ENCODE measurements at places on chromosomes 11 and 22. TPM values are rescaled to one million over a fixed set of nuclear protein-coding genes. Genes with fewer than 3 reads are reported as not detected.

DNA sequence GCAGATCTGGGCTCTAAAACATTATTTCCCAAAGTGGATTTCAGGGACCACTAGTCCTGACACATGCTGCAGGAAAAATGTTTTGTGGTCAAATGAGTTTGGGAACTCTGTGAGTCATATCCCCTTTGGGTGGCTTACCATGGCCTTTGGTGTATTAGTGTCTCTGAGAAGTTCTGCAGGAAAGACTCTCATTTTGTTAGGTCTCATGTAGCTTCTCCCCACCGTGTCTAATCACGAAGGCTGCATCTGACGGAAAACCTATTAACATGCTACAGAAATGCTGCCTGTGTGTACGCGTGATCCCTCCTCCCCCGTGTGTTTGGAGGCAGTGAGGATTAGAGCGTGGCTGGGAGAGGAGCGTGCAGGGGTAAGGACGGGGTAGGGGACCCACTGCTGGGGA lies 191.7 kb downstream of the ST3GAL4 start:
- DNase-seq = no peak

- DNase-seq = no peak
These were observed 59.8 kb upstream of the CD82 start for GRCh38 chr11:44505581-44506054.

DNA sequence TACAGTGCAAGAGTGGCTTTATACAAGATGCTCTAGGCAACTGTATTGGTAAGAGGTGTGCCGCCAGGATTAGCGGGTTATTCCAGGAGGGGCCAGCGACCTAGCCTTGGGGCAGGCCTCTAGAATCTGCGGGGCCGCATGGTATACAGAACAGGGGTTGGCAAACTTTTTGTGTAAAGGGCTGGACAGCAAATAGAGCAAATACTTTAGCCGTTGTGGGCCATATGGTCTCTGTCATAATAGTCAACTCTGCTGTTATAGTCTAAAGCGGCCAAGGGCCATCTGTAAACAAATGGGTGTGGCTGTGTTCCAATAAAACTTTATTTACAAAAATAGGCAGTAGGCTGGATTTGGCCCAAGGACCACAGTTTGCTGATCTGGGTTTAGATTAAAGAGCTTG lies 32.6 kb downstream of the FBLN1 start:
- no peak for DNase-seq

DNA sequence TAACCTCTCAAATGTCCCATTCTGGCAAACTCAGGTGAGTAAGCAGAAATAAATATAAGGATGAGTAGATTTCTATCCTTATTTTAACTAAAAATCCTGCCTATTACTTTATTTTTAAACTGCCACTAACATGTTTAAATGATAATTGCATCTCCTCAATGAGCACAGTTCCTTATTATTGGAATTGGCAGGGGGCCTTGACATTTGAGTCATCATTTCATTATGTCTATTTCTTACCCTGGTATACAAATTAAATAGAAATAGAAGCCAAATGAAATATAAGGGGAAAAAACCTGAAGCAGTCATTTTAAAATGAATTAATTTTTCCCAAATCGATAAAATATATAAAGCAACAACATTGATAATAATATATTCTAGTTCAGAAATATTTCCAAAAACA lies 81.2 kb downstream of the GUCY1A2 start:
- DNase-seq = no peak

- no peak for DNase-seq
These were observed 539 bp downstream of the SIRT3 start for GRCh38 chr11:235609-235996.

DNA sequence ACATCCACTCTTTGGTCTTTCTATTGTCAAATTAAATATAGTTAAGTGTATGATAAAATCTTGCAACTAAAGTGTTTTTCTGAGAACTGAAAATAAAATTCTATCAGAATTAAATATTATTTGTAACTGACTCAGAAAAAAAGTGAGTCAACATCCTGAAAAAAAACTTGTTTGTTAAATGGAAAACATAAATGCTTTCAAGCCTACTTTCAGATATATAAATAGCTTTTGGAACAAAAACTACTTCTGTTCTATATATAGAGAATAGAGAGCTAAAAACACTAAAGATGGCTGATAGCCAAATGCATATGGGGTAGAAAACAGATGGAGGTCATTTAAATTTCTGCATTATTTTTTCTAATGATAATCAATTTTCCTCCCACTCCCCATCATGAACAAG lies 61.8 kb downstream of the PIK3C2A start:
- DNase-seq = no peak

GRCh38 chr11:125335106-125335505 lies 161.0 kb downstream of the FEZ1 start:
- no peak for DNase-seq

Gene KDM4E
- total RNA-seq = not detected

GRCh38 chr22:47610764-47611163 lies 848.3 kb downstream of the TBC1D22A start:
- no peak for DNase-seq
